Stimulated activated CD4-positive, alpha-beta T cell treated with anti-CD3 and anti-CD28 coated beads, Interleukin-1b, Interleukin-23, amount 100 ng/mL, for 1 hour (primary cell): ENCODE measurements at places on chromosomes 6 and 20.

GRCh38 chr20:45176526-45177267, 2.0 kb downstream of the PI3 start:
- DNase-seq, result no peak

DNA sequence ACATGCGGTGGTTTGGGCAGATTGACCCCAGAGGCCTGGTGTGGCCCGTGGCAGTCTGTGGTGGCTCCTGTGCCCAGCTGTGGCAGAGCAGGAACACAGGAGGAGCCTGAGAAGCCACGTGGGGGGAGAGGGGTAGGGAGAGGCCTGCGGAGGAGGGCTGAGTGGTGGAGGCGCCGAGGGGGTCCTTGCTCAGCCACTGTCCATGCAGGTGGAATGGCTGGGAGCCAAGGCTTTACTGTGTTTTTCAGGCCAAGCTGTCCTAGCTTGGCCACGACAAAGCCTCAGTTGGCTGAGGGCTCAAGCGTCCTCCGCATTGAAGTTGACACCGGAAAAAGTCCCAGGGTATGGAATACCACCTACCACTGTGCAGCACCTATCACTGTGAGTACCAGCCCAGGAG, 107.0 kb downstream of the VEGFA start:
- no peak for DNase-seq

DNA sequence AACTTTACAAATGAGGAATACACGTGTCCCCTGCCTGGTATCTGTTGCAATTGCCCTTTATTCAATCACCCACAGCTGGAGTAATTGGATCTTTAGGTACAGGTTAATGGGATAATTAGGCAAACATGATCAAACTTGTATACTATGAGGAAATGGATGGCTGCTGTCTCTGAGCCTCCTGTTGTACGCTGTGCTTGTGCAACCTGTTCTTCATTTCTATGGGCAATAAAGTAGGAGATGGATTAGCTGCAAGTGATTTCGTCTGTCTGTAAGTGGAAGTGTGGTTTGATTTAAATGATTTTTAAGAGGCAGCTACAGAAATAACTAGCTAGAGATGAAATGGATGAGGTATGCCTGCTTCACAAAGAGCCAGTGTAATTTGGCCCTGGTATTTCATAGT, 474.1 kb downstream of the RNF144B start:
- DNase-seq, result no peak

GRCh38 chr6:170063851-170064602, 226.9 kb downstream of the DLL1 start:
- DNase-seq, result no peak

DNA sequence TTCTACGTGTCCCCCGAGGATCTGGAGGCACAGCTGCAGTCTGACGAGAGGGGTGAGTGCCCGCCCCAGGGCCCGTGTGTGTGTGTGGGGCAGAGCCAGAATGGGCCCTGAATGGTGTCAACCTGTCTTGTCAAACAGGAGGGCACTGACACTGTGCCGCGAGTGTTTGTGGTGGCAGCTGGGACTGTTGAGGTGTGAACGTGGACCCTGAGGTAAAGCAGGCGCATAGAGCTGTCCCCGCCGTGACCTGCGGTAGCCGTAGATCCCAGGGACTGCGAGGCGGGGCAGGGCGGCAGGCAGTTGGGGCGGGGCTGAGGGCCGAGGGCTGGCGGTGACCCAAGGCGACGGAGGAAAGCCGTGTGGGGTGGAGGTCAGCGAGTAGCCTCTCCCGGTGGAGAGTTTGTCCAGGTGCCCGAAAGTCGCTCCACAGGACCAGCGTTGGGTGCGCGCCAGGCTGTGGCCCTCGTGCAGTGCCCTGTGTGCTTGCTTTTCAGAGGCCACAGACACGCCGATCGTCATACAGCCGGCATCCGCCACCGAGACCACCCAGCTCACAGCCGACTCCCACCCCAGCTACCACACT, 25.2 kb downstream of the UCKL1 start:
- DNase-seq, result no peak

DNA sequence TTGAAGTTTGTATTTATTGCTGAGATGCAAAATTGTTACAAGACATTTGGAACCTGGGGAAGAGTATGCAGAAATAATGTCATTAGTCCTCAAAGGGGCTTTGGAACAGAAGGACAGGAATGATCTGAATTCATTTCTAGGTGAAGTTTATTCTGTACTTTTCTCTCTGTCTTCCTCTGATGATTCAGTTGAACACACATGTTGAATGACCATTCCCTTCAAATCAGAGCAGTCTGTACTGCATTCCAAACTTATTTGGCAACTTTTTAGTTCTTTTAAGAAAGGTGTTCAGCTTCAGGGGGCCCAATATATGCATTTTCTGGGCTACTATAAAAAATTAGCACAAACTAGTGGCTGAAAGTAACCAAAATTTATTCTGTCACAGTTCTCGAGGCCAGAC, 213.9 kb upstream of the LAMP5 start:
- no peak for DNase-seq

DNA sequence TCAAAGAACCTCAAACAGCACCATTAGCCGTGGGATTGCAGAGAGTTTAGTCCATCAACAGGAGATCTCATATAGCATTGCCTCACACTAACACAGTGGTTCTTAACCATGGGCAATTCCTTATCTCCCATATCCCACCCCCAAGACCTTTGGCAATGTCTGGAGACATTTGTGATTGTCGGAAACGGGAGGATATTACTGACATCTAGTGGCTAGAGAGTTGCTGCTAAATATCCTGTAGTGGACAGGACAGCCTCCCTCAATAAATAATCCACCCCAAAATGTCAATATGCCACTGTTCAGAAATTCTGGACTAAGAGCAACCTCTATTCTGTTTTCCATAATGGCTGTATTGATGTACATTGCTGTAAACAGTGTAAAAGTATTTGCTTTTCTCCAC, 210.1 kb upstream of the CCN2 start:
- DNase-seq, result no peak

GRCh38 chr6:30075790-30076732, 492 bp upstream of the RNF39 start:
- no peak for DNase-seq

GRCh38 chr20:5364136-5364821, 47.5 kb upstream of the PROKR2 start:
- DNase-seq, result no peak

- no peak for DNase-seq
Measured at GRCh38 chr6:117371492-117371891, 54.2 kb downstream of the ROS1 start.
